ENCODE measurements at places on chromosomes 6 and 20.

GRCh38 chr20:24703284-24703610, 233.8 kb downstream of the SYNDIG1 start:
- no peak for DNase-seq

- DNase-seq, result no peak
These were observed 92.2 kb downstream of the GRM4 start for GRCh38 chr6:34053721-34054120.

- DNase-seq, result no peak
These were observed 145.9 kb downstream of the SYNDIG1 start for GRCh38 chr20:24615353-24615752.

GRCh38 chr6:169269180-169270076, 15.8 kb upstream of the THBS2 start:
- DNase-seq, result no peak

GRCh38 chr6:149783551-149783950, 34.0 kb downstream of the PCMT1 start:
- no peak for DNase-seq

- no peak for DNase-seq
These were observed 20.2 kb downstream of the GPR6 start for GRCh38 chr6:109998159-109998785.

DNA sequence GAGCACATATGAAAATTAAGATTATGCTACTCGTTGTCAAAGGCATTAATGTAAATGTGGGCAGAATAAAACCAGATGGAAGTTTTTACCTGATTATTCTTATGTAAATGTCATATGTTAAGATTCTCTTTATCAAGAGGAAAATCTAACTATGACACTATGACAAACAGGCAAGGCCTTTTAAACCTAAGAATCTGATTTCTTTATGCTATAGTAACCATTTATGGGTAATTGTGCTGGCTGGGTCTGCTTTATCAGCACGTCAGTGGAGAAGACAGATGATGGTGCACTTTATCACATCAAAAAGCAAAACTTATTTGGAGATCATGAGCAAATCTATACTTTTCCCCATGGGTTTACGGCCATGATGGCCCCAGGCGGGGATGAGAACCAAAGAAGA, 412.0 kb upstream of the NOX3 start:
- no peak for DNase-seq

- DNase-seq, result no peak
These were observed 179.7 kb upstream of the EXOC2 start for GRCh38 chr6:872570-873125.

DNA sequence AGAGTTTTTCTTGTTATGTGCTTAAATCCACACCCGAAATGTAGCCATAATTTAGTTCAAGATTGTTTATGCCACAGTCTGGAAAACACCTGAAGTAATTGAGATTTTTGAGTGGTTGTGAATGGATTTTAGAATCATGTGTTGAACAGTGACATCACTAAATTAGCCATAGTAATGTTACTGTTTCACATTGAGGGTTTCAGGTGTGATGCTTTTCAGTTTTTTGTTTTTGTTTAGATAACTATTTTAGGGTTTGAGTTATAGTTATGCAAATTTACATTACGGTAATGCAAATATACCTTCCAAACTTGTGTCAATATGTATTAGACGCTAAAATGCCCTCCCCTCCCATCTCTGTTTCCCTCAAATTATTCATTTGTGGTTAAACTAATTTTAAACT, 22.9 kb downstream of the QKI start:
- DNase-seq, result no peak

DNA sequence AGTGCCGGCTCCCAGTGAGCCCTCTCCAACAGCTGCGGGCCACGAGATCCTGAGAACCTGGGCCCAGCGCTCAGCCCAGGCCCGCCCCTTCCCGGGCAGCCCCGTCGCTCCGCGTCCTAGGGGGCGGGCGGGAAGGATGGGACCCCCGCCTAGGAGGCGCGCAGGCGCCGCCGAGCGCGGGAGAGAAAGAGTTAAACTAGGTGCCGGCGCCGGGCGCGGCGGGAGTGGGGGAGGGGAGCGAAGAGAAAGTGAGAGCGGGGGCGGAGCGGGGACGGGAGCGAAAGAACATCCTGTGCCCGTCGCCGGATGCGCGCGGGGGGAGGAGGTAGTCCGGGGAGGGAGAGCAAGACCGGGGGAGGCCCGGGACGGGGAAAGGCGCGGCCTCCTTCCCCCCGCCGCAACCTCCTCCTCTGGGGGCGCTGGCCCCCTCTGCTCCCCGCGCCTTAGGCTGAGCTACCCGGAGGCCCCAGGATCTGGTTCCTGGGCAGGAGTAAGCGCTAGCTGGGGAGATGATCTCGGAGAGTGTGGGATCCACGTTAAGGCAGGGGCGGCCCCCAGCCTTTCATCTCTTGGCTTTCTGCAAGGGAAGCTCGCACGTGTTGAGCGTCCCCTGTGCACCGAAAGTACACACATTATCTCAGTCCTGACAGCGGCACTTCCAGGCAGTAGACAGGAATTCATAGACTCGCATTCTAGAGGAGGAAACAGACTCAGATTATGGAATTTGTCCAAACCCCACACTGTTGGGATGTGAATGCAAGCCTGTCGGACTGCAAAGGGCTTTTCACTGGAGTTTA, 4.9 kb upstream of the ARMC12 start:
- peak; percentile 91 for DNase-seq

DNA sequence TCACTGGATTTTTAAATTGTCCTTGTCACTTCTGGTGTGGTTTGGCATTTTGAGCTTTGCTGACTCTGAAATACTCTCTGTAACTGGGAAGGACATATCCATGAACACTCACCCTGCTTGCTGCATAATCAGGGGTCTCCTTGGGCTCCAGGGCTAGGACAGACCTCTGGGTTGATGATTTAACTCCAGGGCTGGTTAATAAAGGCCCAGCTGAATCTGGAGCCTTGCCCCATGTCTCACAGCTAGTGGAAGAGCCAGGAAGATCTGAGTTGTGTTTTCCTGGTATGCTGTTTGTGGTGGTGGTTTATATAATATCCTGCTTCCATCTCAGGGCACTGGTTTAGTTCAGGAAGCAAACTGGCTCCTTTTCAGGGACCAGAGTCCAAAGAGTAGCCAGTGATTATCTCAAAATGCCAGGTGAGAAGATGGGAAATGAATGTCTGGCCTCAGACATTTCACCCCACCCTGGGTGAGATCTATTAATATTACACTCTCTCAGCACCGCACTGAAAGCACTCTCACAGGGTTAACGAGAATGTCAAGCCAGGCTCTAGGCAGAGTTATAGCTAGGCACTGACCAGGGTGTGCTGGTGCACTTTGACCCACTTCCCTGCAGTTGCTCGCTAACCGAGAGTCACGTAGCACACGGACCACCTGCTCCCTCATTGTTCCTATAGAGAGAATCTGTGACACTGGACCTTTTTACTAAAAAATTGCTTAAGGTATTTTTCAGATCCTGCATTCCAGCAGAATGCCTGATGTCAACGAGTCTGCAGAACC, 90.1 kb upstream of the SLC22A16 start:
- DNase-seq, result no peak

DNA sequence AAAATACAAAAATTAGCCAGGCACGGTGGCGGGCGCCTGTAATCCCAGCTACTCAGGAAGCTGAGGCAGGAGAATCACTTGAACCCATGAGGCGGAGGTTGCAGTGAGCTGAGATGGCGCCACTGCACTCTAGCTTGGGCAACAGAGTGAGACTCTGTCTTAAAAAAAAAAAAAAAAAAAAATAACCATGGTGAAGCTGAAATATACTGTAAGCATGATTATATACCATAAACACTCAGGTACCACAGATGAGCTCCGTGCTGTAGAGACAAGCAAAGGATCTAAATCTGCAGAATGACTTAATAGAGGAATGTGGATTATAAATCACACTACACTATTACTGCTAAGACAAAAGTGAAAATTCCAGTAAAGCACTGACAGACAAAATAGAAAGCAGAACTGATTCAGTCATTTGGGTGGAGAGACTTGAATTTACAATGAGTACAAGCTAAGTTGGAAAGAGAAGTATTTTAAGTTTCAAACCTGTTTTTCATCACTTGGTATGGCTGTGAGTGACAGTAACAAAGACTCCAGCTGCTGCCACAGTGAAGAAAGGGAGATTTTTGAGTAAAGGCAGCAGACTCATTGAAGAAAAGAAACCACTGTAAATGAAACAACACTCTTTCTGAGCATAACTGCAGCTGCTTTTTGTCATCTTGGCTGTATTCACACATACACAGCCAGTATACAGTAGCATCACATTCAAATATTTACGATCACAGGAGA, 322.1 kb downstream of the RNGTT start:
- peak; percentile 50 for DNase-seq

DNA sequence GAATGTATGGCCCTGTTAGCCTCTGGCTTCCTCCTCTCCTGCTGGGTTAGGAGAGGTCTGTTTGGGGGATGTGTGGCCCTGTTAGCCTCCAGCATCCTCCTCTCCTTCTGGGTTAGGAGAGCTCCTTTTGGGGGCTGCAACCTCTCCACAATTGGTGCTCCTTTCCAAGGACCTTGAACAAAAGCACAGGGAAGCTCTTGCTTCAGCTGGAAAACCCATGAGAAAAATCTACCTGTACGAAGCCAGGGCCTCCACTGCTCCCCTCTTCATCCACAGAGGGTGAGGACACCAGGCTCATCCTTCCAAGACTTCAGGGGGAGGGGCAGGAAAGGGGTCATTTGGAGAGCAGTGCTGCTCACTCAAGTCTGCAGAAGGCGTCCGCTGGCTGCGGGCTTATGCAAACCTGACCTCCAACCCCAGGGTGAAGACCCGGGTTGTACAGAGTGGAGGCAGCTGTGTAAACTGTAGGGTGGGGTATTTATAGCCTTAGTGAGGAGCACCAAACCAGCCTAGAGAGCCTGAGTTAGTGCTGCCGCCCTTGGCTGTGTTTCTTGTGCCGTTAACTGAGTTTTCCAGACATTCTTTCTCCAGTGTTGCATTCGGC, 62.1 kb downstream of the SLC24A3 start:
- DNase-seq, result no peak

DNA sequence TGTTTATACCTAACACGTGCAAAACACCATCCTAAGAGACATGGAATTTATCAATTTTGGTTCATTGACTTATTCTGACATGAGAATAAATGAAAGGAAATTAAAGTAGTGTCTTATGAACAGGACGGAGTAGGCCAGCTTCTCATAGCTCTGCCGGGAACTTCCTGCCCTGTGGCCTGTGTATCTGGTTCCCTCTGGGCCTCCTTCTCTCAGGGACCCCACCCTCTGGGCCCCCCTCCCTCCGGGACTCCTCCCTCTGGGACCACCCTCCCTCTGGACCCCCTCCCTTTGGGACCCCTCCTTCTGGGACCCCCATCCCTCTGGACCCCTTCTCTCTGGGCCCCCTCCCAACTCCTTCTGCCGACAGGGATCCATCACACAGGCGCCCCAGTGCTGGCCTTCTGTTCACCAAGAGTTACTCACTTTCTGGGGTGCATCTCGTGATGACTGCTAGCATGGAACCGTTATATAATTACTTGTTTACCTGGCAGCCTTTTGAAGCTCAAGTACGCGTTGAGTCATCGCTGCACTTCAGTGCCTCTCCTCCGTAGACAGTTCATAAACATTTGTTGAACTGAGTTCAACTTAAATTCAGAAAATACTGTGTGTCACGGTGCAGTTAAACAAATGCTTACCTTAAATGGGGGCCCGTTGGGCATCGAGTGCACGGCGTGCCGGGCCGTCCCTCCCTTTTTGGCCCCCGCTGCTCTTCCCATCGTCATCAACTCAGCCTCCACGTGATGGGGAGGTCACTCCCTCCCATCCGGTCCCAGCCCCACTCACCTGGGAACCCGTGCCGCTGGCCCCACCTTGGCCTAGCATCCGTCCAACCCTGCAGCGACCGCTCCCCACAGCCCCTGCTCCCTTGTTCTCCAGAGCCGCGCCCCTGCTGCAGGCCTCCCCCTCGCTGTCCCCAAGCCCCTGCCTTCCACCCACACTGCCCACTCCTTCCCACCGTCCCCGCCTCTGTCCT, 8.1 kb downstream of the CCR6 start:
- peak; percentile 60 for DNase-seq

DNA sequence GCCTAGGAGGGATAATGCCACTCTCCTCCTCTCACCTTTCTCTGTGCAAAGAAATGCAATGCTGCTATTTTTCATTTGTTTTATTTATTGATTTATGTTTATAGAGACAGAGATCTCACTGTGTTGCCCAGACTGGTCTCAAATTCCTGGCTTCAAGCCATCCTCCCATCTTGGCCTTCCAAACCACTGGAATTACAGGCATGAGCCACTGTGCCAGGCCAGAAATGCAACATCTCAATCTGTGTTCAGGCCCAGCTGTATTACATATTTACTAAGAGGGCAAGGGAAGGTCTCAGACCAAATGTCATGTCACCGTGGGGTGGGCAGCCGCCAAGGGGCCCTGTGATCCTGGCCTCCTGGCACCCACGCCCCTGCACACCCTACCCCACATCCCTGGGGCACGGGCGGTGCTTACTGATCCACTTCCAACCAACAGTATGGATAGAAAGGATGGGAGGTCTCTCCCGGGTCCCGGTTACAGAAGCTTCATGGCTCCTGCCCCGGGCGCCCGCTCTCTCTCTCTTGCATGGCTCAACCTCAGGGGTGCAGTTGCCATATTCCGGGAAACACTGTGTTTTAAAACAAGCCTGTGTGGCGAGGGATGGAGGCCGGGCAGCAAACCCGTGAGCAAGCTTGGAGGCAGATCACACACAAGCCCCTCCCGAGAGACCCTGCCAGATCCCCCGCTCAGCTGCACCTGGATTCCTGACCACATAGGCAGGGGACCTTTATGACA, 111.8 kb downstream of the AGPAT4 start:
- DNase-seq, result no peak

GRCh38 chr20:58260006-58260405, 31.6 kb upstream of the ANKRD60 start:
- no peak for DNase-seq

GRCh38 chr6:84415517-84415916, 188.1 kb upstream of the CEP162 start:
- DNase-seq, result no peak

DNA sequence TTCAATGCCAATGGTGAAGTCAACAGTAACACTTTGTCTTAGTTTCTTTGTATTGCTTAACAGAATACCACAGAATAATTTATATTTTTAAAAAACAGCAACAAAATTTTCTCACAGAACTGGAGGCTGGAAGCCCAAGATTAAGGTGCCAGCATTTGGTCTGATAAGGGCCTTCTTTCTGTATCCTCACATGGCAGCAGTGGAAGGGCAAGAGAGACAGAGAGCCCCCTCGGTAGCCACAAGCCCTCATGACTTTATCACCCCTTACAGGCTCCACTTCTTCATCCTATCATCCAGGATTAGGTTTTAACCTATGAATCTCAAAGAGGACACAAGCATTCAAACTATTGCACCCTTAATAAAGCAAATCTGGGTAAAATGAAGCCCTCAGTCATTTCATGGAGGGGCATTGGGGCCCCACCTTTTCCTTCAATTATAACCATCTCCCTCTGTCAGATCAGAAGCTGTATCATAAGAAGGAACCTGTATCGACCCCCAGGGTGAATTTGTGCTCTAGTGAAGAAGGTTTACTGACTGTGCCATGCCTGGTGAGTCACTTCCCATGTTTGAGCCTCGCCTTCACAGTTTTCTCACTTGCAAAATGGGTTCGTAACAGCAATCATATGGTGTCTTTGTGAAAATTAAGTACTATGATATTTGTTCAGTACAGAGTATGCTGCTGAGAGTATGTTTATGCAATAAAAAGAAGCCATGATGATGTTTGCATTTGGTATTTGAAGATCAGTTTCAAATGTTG, 178.2 kb downstream of the LRFN2 start:
- no peak for DNase-seq
